Stimulated activated CD8-positive, alpha-beta memory T cell treated with anti-CD3 and anti-CD28 coated beads, Interleukin-4, amount 100 ng/mL, for 1 hour (primary cell): ENCODE measurements at places on chromosomes 4 and X.
A peak's percentile ranks its signal among the peaks of the same experiment; 100 is the strongest.

- no peak for DNase-seq
Measured at GRCh38 chr4:73589887-73590801, 30.1 kb downstream of the RASSF6 start.

GRCh38 chr4:168304744-168305459 lies 13.7 kb downstream of the DDX60 start:
- DNase-seq = no peak

DNA sequence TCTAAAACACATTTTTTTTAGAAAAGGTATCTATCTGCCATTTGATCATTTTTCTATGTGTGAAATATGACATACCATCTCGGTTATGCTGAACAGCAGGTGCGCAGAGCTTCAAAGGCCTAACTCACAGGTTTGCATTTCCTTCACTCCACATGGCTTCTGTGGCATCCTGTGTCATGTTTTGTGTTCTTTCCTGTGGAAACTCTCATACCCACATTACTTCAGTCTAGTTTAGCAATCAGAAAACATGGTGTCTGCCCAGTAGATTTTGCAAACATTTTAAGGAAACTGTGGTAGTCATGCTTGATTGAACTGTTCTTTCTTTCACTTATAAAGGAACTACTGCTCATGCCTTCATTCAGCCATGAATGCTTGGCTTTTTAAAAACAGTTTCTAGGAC lies 11.3 kb upstream of the ARAP2 start:
- DNase-seq = peak; percentile 29

- no peak for DNase-seq
Measured at GRCh38 chr4:133147921-133148689, 989 bp upstream of the PCDH10 start.

- DNase-seq = no peak
Measured at GRCh38 chr4:2094545-2094944, 35.4 kb downstream of the NAT8L start.

GRCh38 chr4:147980586-147980985 lies 248.7 kb downstream of the ARHGAP10 start:
- DNase-seq = no peak
